ENCODE measurements at places on chromosomes 1 and 21.

DNA sequence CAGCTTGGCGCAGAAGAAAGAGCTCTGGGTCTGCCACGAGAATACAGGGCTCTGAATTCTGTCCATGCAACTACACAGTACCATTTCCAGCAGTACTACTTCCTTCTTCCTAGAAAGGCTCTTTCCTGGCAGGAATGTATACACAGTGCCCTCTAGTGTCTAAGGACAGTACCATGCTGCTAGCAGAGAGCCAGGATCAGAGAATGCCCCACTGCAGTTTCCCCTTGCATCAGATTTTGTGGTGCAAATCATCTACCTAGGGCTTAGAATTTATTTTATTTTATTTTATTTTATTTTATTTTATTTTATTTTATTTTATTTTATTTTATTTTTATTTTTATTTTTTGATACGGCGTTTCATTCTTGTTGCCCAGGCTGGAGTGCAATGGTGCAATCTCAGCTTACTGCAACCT lies 50.8 kb downstream of the PAX7 start:
- no peak for DNase-seq

GRCh38 chr1:222784371-222784770 lies 30.5 kb upstream of the DISP1 start:
- DNase-seq = no peak

GRCh38 chr1:207888652-207889051 lies 22.3 kb downstream of the CD34 start:
- DNase-seq = no peak

- no peak for DNase-seq
Observed at GRCh38 chr21:19603011-19603593, 1199.5 kb upstream of the TMPRSS15 start.

DNA sequence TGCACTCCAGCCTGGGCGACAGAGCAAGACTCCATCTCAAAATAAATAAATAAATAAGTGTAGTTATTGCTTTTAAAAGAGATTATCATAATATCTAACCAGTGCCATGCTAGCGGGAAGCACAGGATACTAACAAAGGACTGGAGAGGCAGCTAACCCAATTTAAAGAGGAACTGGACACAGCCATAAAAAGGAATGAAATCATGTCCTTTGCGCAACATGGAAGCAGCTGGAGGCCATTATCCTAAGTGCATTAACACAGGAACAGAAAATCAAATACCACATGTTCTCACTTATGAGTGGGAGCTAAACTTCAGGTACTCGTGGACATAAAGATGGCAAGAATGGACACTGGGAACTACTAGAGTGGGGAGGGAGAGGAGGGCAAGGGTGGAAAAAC lies 54.9 kb downstream of the TM2D1 start:
- DNase-seq = no peak

DNA sequence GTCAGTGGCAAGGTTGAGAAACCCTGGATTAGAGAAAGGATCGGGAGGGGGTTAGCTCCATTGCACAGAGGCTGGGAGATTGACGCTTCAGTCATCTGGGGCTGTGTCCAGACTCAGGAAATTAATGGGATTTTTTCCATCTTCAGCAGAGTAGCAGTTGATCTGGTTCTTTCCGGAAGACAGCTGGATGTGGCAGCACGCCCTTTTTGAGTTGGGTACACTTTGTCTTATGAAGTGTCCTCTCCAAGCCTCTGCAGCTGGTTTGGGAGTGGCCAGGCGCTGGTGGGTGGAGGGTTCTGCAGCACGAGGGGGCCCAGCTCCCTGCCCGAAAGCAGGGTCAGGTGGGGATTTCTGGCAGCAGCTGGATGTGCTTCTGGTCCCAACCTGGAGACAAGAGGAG lies 95.1 kb downstream of the TAS1R2 start:
- peak; percentile 13 for DNase-seq

- no peak for DNase-seq
Observed at GRCh38 chr1:9279172-9279840, 13.4 kb upstream of the SPSB1 start.

DNA sequence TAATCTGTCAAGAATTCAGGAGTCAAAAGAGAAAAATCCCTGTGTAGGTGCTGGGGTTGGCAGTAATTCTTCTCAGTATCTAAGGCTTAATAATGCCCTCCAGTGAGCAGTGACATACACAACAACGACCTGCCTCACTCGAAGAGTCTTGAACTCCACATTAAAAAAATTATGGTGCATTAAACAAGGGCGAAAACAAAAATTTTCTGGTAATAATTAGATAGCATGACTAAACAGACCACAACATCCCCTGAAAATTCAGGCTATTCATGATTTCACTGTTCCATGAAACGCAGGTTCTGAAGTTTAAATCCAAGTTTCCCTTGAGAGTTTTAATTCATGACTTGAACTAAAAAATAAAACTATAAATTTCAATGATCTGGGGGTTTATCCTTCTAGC lies 5.1 kb downstream of the SRSF4 start:
- DNase-seq = no peak

- DNase-seq = no peak
Observed at GRCh38 chr1:61426254-61426653, 298.7 kb downstream of the TM2D1 start.

- no peak for DNase-seq
Observed at GRCh38 chr1:5151511-5151910, 497.1 kb downstream of the AJAP1 start.

- no peak for DNase-seq
Observed at GRCh38 chr1:161185732-161186311, 8.5 kb upstream of the B4GALT3 start.

GRCh38 chr1:5423109-5423508 lies 569.1 kb downstream of the NPHP4 start:
- peak; percentile 83 for DNase-seq

DNA sequence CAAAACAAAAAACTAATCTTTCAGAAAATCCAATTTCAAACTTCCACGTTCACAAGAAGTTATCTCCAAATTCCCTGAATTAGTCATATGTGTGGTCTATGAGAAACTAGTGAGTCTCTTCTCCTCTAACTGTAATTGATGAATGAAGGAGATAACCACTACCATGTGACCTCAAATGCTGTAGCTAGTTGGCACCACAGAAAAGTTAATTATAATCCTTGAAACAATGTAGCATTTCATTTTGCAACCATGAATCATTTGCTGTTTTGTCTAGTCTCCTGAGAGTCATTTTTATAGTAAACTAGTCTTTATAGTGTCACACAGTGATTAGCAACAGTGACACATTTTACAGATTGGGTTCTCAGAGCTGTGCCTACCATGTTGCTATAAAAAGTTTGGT lies 287.5 kb downstream of the LRRIQ3 start:
- no peak for DNase-seq

GRCh38 chr1:55474168-55474786 lies 259.1 kb upstream of the USP24 start:
- DNase-seq = no peak

GRCh38 chr1:1989789-1990188 lies 13.8 kb downstream of the CFAP74 start:
- no peak for DNase-seq

DNA sequence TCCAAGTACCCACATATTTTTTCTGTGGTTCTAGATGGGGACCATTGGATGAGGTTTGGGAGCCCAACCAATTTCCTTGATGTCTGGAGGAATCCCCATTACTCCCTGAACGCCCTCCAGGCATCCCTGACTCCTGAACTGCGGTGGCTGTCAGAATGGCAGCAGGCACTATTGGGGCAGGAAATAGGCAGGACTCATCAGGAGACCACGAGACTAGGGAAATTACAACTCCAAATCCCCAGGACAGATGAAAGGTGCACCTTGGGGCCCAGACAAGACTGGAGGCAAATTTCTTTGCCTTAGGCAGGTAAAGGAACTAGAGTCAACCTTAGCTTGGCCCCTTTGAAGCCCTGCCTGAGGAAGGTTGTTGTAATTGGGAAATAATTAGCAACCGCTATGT lies 1.1 kb downstream of the CGN start:
- DNase-seq = no peak

DNA sequence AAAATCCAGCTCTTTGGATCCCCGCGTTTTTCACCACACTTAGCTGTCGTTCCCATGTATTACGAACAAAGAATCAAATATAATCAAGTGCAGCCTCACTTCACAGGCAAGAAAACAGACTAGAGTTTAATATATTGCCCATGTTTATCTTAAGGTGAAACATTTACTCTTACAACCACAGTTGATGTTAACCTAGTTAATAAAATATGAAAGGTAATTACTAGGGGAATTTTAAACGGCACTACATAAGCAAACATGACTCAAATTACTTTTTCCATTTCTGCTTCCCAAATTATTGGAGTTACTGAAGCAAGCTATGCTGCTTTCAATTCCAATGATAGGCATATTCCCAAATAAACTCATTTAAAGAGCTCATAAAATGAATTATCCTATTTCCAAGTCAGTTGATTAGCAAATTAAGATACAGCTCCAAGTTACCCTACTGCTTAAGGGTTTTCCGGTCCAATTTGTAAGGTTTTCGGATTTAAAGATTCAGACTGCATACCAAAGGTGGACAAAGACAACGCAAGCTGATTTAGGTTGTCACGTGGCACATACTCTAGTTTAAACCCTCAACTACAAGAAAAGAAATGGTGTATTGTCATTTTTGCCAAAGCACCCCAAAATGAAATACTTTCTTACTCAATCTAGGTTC lies 5.9 kb downstream of the COX20 start:
- DNase-seq = no peak

- no peak for DNase-seq
Observed at GRCh38 chr21:34639882-34640788, 25.2 kb upstream of the RCAN1 start.

- no peak for DNase-seq
Observed at GRCh38 chr1:27554759-27555699, 48.9 kb downstream of the AHDC1 start.

GRCh38 chr1:116105996-116106395 lies 5.2 kb upstream of the MAB21L3 start:
- no peak for DNase-seq

- no peak for DNase-seq
Observed at GRCh38 chr1:224057461-224058199, 56.3 kb upstream of the FBXO28 start.

- no peak for DNase-seq
Observed at GRCh38 chr1:240575981-240576662, 35.8 kb downstream of the GREM2 start.

- DNase-seq = no peak
Observed at GRCh38 chr1:116420417-116421200, 47.6 kb downstream of the ATP1A1 start.

DNA sequence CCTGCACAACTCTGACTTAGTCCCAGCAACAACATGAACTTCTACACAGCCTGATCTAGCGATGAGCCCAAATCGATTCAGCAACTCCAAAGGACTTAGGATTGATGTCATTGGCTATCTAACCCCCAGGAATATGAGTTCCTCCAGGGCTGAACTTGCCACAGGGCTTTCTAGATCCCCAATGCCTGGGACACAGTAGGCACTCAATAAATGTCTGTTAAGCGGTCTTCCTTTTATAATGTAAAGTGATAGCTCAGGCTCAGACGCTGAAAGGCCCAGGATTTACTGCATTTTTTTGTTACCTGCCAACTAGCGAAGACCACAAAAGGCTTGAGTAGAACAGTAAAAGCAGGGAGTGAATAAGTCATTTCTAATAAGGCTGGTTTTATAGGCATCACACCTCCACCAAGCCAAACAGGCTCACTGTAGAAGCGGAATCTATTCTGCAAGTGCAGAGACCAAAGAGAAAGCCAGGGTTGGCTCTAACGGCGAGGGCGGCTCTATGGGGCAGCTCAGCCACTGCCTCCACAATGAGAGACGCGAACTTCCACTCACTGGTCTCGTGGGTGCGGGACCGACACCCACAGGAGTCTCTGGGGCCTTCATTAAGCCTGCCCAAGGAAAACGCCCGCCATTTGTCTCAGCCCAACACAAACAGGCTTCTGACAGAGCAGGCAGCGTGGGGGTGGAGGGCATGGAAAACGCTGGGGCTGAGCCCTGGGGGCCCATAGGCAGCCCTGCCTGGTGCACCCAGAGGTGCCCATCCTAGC lies 52.0 kb downstream of the HLCS start:
- no peak for DNase-seq

GRCh38 chr1:236994450-236994849 lies 9.8 kb downstream of the MT1HL1 start:
- no peak for DNase-seq

GRCh38 chr1:37171691-37172090 lies 137.4 kb upstream of the GRIK3 start:
- DNase-seq = no peak

- DNase-seq = no peak
Observed at GRCh38 chr21:35229290-35229689, 180.2 kb upstream of the RUNX1 start.

GRCh38 chr1:71046891-71047634 lies 553 bp downstream of the PTGER3 start:
- DNase-seq = no peak

DNA sequence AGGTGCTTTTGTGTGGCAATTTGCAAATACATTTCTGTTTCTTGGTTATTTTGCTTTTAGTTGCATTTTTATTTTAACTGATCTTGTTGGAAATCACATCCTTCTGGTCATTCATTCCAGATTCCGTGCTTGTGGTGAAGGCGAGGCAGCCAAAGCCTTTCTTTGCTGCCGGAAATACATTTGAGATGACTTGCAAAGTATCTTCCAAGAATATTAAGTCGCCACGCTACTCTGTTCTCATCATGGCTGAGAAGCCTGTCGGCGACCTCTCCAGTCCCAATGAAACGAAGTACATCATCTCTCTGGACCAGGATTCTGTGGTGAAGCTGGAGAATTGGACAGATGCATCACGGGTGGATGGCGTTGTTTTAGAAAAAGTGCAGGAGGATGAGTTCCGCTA lies 34.8 kb upstream of the CD101 start:
- DNase-seq = no peak

DNA sequence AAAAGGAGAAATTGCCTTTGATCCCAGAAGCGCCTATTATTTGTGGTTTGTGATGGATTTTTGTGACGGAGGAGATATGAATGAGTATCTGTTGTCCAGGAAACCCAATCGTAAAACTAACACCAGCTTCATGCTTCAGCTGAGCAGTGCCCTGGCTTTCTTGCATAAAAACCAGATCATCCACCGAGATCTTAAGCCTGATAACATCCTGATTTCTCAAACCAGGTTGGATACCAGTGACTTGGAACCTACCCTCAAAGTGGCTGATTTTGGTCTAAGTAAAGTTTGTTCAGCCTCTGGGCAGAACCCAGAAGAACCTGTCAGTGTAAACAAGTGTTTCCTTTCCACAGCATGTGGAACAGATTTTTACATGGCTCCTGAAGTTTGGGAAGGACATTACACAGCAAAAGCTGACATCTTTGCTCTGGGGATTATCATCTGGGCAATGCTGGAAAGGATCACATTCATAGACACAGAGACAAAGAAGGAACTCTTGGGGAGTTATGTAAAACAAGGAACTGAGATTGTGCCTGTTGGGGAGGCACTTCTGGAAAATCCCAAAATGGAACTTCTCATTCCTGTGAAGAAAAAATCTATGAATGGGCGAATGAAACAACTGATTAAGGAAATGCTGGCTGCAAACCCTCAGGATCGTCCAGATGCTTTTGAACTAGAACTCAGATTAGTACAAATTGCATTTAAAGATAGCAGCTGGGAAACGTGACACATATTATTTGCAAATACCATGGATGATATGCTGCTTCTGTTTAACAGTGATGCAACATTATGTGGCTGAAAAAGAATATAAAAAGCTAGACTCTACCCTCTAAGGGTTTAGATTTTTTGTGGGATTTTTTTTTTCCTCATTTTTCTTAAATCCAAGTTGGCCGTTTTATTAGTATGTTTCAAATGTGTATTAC lies 10.5 kb downstream of the PDIK1L start:
- no peak for DNase-seq

GRCh38 chr1:203305809-203306088 lies 430 bp downstream of the BTG2 start:
- DNase-seq = no peak
